ENCODE measurements at places on chromosomes 4 and X.

- DNase-seq: peak; percentile 91
These were observed 1.2 kb downstream of the CORIN start for GRCh38 chr4:47836641-47837093.

GRCh38 chr4:72938516-72938915 lies 131.0 kb downstream of the COX18 start:
- no peak for DNase-seq

GRCh38 chr4:72899621-72900020 lies 169.9 kb downstream of the COX18 start:
- DNase-seq: no peak

DNA sequence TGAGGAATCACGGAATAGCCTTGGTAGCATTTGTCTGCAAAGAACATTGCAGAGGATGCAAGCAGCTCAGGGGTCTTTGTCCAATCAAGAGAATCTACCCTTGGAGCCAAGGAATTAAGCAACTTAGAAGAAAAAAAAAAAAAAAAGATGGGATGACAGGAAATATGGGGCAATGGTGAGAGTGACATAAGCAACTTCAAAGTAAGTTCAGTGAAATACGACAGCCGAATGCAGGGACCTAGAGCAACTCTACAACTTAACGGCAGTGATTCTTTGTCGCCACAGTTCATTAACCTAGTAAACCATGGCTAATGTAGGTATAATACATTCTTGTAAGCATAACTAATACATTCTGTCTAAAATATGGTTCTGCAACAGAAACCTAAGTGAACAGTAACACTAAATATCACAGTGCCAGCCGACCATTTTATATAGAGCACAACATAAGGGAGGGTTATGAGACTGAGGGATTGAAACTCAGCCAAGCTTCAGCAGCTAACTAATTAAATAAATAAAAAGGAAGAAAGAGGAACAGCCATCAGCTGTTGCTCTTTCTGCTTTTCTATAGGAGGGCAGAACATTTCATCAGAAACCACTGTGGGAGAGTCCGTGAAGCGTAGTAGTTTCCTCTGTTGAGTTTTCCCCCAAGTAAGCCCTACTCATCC lies 74.7 kb downstream of the PPARGC1A start:
- DNase-seq: no peak

- no peak for DNase-seq
These were observed 88.4 kb upstream of the CLNK start for GRCh38 chr4:10773010-10773409.

DNA sequence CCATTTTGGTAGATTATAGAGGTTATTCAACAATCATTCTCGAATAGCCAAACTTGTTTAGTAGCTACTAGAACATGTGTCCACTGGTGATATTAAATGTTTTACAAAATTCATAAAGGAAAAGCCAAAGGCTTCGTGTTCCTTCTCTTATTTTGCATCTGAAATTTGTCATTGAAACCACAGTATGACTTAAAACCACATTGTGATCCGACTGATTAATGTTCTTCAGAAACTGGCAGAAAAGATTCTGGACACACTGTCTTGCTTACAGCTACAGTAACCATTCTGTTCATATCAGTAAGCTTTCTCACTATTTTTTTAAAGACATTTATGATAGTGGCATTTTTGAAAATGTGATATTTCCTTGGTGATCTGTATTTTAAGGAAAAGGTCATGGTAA lies 2.6 kb upstream of the SMARCA1 start:
- no peak for DNase-seq
